Ascending aorta (tissue), 2 donors: ENCODE measurements at places on chromosomes 16 and 17. TPM values are rescaled to one million over a fixed set of nuclear protein-coding genes. Genes with fewer than 3 reads are reported as not detected.

Gene NETO2
- 5.9 TPM for total RNA-seq

Gene HOXB6
- total RNA-seq, result 5.1 TPM

Gene GPR139
- not detected for total RNA-seq

Gene DNAI2
- not detected for total RNA-seq

Gene IFI35
- 45.2 TPM for total RNA-seq

Gene CHRNE
- not detected for total RNA-seq

Gene KCNG4
- total RNA-seq, result not detected

Gene SLC13A5
- total RNA-seq, result 0.21 TPM

DNA sequence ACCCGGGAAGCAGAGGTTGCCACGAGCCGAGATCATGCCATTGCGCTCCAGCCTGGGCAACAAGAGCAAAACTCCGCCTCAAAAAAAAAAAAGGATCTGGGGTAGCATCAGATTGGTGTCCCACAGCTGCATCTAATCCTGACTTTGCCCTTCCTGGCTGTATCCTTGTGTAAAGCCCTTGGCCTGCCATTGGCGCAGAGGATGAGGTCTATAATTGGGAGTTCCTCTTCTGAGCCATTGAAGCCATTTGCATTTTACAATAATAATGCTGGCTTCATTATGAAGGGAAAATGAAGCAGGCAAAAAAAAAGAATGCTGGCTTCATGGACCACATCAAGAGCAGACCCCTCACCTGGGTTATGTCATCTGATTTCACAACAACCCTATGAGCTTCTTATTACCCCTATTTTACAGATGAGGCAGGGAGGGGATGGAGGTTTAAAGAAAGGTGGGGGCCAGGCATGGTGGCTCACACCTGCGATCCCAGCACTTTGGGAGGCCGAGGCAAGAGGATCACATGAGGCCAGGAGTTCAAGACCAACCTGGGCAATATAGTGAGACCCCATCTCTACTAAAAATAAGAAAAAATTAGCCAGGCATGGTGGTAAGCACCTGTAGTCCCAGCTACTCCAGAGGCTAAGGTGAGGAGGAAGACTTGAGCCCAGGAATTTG is 1.2 kb upstream of the LITAFD start:
- no peak for DNase-seq
- H3K27ac ChIP-seq, result no peak overlapping the region
- H3K27me3 ChIP-seq, result no peaks in the 10 kb centered on the region
- no peak overlapping the region for H3K4me3 ChIP-seq
- no peaks in the 10 kb centered on the region for H3K36me3 ChIP-seq

DNA sequence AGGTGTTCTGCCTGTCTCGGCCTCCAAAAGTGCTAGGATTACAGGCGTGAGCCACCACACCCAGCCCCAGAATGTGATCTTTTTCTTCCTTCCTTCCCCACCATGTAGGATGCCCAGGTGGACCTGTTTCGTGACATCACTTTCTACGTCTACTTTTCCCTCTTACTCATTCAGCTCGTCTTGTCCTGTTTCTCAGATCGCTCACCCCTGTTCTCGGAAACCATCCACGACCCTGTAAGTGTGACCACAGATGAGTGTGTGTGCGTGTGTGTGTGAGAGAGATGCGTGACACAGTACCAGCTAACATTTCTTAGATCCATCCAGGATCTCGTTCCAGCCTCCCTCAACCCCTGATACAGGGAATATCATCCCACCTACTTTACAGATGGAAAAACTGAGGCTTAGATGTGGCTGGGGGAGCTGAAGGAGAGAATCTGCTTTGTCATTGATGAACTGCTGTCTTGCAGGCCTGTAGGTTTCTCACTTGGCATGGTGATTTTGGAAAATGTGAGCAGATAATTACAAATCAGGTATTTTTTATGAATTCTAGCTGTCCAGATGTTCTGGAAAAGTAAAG is 67.1 kb downstream of the ABCC1 start:
- no peak overlapping the region for H3K4me3 ChIP-seq
- peaks cover 51% of the 10 kb centered on the region for H3K36me3 ChIP-seq
- DNase-seq, result no peak
- H3K27ac ChIP-seq, result no peak overlapping the region
- H3K27me3 ChIP-seq, result no peaks in the 10 kb centered on the region
- peaks cover 4% of the 10 kb centered on the region for H3K4me1 ChIP-seq

DNA sequence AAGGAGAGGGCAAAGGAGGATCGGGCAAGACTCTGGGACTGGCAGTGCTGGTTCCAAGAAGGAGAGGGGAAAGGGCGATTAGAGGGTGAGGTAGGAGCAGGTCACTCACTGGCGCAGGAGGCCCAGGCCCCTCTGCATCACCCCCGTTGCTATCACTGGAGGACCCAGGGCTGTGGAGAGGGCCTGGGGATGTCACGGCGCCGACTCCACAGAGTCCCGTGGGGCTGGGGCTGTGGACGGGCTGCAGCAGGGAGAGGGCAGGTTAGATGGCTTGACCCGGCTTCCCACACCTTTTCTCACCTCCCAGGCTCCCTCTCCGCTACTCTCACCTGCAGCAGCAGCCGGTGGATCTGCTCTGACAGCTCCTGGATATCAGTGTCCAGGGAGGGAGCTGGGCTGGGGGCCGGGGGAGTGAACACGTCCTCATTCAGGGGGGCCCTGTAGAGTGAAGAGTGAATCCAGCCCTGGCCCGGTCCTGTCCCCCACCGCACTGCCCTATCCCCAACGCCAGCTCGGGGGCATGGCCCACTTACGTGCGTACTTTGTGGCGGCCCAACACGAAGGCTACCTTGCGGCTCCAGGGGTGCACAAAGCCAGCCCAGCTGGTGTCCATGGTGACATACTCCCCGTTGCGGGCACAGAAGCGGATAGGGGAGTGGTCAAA is 4.9 kb downstream of the PER1 start:
- H3K36me3 ChIP-seq, result peaks cover 86% of the 10 kb centered on the region
- DNase-seq, result peak; percentile 66
- H3K4me1 ChIP-seq, result peaks cover 8% of the 10 kb centered on the region
- H3K27ac ChIP-seq, result peak overlapping the region; percentile 99
- no peaks in the 10 kb centered on the region for H3K27me3 ChIP-seq
- no peak overlapping the region for H3K4me3 ChIP-seq

DNA sequence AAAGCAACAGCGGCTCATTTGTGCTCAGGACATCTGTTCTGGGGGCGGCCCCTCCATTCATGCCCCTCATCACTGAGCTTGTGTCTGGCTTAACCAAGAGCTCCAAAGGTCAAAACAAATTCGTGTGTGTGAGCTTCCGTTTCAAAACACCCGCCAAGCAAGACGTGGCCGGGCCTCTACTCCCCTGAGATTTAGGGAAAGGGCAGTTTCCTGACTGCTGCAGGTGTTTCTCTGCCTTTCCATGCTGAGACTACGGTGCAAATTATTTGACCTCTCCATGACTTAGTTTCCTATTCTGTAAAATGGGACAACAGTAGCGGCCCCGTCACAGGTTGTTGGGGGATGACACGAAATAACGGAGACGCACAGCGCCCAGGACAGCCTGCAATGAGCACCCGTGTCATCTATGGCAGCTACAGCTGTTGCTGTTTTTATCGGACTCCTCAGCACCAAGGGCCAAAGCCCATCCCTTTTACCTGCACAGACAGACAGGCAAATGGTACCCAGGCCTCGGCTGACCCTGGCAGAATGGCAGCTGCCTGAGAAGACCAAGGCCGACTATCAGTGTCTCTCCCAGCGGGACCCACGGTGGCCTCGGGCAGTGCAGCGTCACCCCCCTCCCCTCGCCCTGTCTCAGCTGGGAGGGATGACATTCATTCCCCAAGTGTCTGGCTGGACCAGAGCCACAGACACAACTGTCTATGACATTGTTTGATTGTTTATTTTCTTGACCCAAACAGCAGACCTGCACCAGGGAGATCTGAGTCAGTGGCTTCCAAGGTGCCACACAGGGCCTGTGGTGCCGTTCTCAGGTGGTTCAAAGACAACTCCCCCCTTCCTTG is 50.7 kb upstream of the DOC2B start:
- no peaks in the 10 kb centered on the region for H3K27me3 ChIP-seq
- no peak overlapping the region for H3K4me3 ChIP-seq
- H3K27ac ChIP-seq, result no peak overlapping the region
- H3K4me1 ChIP-seq, result no peaks in the 10 kb centered on the region
- no peaks in the 10 kb centered on the region for H3K36me3 ChIP-seq

DNA sequence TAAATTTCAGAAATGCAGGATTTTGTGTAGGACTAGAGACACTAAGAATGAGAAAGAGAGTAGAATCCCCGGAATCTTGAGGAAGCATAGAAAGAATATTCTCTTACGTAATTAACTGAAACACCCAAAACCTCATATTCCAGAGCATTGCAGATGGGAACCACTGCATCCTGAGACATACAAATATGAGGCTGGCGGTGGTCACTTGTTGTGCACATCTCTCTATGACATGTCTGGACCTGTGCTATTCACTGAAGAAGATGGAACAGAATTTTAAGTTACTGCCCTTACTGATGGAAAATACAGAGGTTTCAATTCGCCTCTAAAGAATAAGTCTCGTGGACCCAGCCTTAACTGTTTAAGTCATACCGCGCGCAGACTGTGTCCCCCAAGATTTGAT is 806 bp downstream of the RAD51C start:
- H3K4me1 ChIP-seq, result peaks cover 4% of the 10 kb centered on the region
- peak overlapping the region; percentile 84 for H3K27ac ChIP-seq
- no peaks in the 10 kb centered on the region for H3K27me3 ChIP-seq
- H3K36me3 ChIP-seq, result no peaks in the 10 kb centered on the region
- no peak for DNase-seq
- H3K4me3 ChIP-seq, result peak overlapping the region; percentile 73

GRCh38 chr16:67579686-67580085 is 17.4 kb downstream of the CTCF start:
- H3K27me3 ChIP-seq, result no peaks in the 10 kb centered on the region
- H3K4me3 ChIP-seq, result no peak overlapping the region
- H3K36me3 ChIP-seq, result peaks cover 11% of the 10 kb centered on the region
- H3K4me1 ChIP-seq, result no peaks in the 10 kb centered on the region
- DNase-seq, result no peak

DNA sequence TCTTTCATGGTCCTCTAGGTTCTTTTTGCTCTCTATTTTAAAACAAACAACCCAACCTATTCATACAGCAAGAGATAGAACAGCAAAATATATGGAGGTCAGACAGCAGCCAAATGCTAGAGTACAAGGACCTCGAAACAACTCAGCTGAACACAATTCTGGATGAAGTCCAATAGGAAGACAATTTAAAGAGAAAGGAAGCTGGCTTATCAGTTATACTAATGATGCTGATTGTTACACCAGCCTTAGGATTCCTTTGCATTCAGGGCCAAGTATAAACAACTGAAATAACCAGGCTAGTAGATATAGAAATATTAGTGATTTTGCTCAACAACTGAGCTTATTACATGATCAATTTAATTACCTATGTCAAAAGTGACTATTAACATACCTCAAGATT is 2.5 kb downstream of the SSH2 start:
- H3K4me3 ChIP-seq, result no peak overlapping the region
- H3K36me3 ChIP-seq, result no peaks in the 10 kb centered on the region
- H3K4me1 ChIP-seq, result no peaks in the 10 kb centered on the region
- DNase-seq, result no peak
- H3K27me3 ChIP-seq, result no peaks in the 10 kb centered on the region
- H3K27ac ChIP-seq, result no peak overlapping the region

- H3K27me3 ChIP-seq, result no peaks in the 10 kb centered on the region
- peak overlapping the region; percentile 84 for H3K27ac ChIP-seq
- no peaks in the 10 kb centered on the region for H3K36me3 ChIP-seq
- peak overlapping the region; percentile 18 for H3K4me3 ChIP-seq
These were observed 124.0 kb downstream of the HIC1 start for GRCh38 chr17:2178798-2179501.

- peaks cover 58% of the 10 kb centered on the region for H3K4me1 ChIP-seq
- no peak for DNase-seq
- H3K27me3 ChIP-seq, result no peaks in the 10 kb centered on the region
- H3K36me3 ChIP-seq, result no peaks in the 10 kb centered on the region
- no peak overlapping the region for H3K27ac ChIP-seq
These were observed 105.0 kb downstream of the ZNF778 start for GRCh38 chr16:89322321-89323119.

DNA sequence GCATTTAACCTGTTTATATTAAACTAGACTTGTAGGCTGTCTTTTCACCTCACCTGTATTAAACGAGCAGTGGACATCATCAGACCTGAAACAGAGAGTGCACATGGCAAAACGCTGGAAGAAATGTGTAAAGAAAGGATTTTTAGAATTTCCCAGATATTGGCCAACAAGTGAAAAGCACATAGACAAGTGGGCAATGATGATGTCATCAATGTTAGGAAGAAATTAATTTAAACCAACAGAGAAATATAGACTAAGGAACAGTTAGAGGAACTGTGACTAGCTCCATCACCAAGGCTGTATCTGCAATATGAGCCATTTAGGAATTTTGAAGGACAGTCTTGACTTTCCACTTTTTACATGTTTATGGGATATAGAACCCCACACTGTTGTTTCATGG is 67.1 kb upstream of the SLC12A3 start:
- H3K27ac ChIP-seq, result no peak overlapping the region
- no peaks in the 10 kb centered on the region for H3K27me3 ChIP-seq
- no peaks in the 10 kb centered on the region for H3K4me1 ChIP-seq

- no peak overlapping the region for H3K27ac ChIP-seq
- peak overlapping the region; percentile 86 for H3K4me3 ChIP-seq
- no peak for DNase-seq
- no peaks in the 10 kb centered on the region for H3K36me3 ChIP-seq
- peaks cover 3% of the 10 kb centered on the region for H3K27me3 ChIP-seq
- H3K4me1 ChIP-seq, result peaks cover 7% of the 10 kb centered on the region
These were observed 2.7 kb downstream of the HS3ST3B1 start for GRCh38 chr17:14303343-14304221.

- H3K27me3 ChIP-seq, result no peaks in the 10 kb centered on the region
- no peak overlapping the region for H3K27ac ChIP-seq
- peaks cover 33% of the 10 kb centered on the region for H3K4me1 ChIP-seq
- H3K4me3 ChIP-seq, result no peak overlapping the region
- peaks cover 60% of the 10 kb centered on the region for H3K36me3 ChIP-seq
These were observed 2.6 kb downstream of the JMJD6 start for GRCh38 chr17:76723812-76724211.

- no peak overlapping the region for H3K27ac ChIP-seq
- H3K4me1 ChIP-seq, result no peaks in the 10 kb centered on the region
- H3K36me3 ChIP-seq, result no peaks in the 10 kb centered on the region
These were observed 460.9 kb downstream of the SLC39A11 start for GRCh38 chr17:72631568-72631948.

DNA sequence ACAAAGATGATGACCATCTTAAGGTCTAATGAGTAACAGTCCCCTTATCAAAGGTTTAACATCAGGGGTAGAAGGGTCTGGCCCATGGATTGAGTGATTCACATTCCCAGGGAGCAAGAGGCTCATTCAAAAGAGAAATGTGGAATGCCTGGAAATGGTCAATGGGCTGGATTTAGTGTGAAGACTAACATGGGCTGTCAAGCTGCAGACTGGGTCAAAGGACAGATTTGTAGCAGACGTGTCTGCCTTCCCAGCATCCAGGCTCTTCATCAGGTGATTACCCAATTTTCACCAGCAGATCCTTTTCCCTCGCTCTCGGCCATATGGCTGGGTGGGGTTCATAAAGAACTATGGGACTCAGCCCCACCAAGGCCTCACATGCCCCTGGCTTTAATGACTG is 26.8 kb downstream of the DCUN1D3 start:
- no peak for DNase-seq
- peak overlapping the region; percentile 82 for H3K27ac ChIP-seq
- H3K4me1 ChIP-seq, result peaks cover 24% of the 10 kb centered on the region
- no peaks in the 10 kb centered on the region for H3K27me3 ChIP-seq
